CD4-positive, alpha-beta T cell treated with Interleukin-15 for 1 hour (primary cell): ENCODE measurements at places on chromosomes 16 and 17.

GRCh38 chr16:57265850-57266530, 18.5 kb downstream of the PLLP start:
- DNase-seq, result no peak

GRCh38 chr16:80459331-80459777, 81.4 kb upstream of the DYNLRB2 start:
- DNase-seq, result no peak

DNA sequence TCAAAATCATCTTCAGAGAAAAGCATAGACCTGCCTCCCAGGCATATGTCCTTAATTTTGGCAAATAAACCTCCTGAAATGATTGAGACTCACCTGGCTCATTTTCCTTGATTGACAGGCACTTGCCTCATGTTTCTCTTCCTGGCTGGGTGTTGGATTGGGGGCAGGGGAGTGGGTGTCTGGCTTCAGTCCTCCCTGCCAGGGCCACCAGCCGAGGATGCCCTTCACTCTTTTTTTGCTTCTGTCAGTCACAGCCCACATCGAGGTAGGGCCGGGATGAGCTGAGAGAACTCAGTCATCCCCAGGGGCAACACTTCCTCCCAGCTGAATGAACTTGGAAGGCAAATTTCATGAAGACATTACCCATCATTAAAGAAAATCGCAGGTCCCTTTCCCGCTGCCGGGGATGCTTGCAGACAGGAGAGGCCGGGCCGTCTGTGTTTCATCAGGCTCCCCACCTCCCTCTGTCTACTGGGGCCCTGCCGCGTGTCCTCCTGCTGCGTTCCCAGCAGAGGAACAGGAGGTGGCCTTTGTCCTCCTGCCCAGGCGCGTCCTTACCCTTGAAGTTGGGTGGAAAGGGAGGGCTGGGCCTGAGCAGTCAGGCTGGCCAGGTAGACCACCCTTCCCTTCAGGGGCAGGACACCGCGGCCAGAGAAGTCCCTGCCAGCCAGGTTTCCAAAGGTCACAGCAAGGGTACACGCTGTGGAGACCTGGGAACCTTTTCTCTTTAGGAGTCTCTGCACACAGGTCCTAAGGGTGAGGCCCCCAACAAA, 11.2 kb upstream of the DNAH17 start:
- DNase-seq, result no peak

GRCh38 chr16:75590920-75591843, 25.0 kb downstream of the GABARAPL2 start:
- no peak for DNase-seq

DNA sequence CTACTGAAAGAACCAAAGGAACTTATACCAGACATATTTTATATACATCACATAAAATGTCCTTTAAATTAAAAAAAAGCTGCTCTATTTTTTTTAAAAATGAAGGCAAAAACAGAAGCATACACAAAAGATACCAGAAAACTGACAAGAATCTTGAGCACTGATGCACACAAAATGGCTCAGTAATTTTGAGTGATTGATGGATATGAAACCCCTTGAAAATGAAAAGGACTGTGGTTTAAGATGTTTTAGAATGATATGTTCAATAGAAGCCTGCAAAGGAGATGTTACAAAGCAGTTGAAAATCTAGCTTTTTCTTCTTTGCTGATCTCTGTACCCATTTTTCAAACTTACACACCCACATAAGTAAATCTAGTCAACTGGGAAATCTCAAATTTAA, 2.7 kb downstream of the C16orf87 start:
- DNase-seq, result no peak

- DNase-seq, result no peak
Measured at GRCh38 chr17:54754560-54754959, 146.1 kb upstream of the TOM1L1 start.

GRCh38 chr16:51095084-51095881, 55.8 kb downstream of the SALL1 start:
- no peak for DNase-seq

GRCh38 chr17:6374761-6375312, 60.1 kb downstream of the AIPL1 start:
- no peak for DNase-seq

- no peak for DNase-seq
Measured at GRCh38 chr17:35295686-35296085, 52.8 kb downstream of the SLFN5 start.

DNA sequence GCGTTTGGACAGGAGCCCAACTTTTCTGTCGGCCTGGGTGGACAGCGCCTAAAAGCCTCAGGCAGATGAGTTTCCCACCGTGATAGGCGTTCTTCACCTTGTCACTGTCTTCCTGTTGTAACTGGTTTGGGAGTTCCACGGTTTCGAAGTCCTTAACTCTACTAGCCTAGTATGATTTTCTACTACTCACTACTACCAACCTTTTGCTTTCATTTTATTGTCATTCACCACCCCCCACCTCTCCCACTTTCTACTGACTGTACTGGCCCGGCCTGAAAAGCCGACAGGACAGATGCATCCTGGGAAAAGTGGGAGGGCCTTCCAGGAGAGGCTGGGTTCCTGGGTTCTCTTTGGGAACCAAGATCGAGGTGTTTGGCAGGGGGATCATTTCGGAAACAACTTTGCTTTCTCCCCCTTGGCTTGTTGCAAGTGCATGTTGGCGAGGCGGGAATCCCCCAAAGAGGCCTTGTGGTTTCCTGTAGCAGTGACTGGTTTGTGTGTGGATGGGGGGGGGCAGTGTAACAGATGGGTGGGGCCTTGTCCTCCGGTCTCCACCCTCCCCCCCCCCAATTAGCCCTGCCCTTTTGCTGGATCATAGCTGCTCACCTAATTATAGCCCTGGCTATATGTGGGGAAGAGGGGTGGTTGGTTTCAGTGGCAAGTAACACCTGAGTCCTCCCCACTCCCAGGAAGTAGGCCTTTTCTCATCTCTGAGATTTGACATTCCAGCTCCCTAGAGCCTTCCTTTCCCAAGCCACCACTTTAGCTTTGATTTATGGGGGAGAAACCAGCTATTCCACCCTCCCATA, 1.4 kb downstream of the EIF5A start:
- peak; percentile 94 for DNase-seq

DNA sequence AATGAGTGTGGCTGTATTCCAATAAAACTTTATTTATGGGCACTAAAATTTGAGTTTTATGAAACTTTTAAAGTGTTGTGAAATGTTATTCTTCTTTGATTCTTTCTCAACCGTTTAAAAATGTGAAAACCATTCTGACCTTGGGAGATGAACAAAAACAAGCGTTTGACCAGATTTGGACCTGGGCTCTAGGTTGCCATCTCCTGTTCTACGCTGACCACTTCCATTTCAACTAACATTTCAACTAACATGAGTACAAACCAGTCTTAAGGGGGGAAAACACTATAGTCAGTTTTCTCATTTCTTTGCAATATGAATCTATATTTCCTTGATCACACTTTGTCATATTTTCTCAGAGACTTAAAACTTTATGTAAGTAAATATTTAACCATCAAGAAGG, 118.4 kb upstream of the IRX5 start:
- no peak for DNase-seq

DNA sequence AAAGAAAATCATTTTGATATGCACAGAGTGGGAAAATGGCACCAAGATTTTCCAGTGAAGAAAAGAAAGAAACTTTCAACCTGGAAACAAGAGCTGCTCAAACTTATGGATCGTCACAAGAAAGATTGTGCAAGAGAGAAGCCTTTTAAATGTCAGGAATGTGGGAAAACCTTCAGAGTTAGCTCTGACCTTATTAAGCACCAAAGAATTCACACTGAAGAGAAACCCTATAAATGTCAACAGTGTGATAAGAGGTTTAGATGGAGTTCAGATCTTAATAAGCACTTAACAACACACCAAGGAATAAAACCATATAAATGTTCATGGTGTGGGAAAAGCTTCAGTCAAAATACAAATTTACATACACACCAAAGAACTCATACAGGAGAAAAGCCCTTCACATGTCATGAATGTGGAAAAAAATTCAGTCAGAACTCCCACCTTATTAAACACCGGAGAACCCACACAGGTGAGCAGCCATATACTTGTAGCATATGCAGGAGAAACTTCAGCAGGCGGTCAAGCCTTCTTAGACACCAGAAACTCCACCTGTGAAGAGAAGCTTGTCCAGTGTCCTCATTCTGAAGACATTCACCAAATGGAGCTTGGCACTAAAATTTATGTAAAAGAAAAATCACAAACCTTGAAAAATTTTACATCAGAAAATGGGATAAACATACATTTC, 12.2 kb downstream of the ZNF75A start:
- no peak for DNase-seq

DNA sequence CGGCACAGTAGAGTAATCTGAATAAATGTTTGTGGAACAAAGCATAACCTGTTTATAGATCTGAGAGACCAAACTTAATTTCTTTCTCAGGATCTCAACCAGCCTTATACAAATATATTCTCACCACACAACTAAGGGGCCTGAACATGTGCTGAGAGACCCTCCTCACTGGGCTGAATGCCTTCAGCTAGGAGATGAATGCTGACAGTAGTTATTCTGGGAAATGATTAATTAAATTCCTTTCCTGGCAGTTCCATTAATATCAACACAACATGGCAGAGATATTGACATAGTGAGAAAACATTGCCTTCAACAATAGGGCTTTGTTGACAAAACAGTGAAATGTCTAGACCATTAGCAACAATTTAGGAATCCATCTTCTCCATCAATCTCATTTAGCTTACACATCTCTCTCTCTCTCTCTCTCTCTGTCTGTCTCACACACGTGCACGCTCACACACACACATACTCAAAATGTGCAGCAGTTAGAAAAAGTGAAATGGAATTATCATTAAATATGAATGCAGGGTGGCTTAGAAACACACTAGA, 780.8 kb upstream of the CDH8 start:
- no peak for DNase-seq

GRCh38 chr16:11669380-11670146, 1.3 kb downstream of the SNN start:
- peak; percentile 84 for DNase-seq

GRCh38 chr17:44002141-44002848, 2.1 kb upstream of the NAGS start:
- no peak for DNase-seq
